Astrocyte of the hippocampus (primary cell): ENCODE measurements at places on chromosomes 12 and 14.

DNA sequence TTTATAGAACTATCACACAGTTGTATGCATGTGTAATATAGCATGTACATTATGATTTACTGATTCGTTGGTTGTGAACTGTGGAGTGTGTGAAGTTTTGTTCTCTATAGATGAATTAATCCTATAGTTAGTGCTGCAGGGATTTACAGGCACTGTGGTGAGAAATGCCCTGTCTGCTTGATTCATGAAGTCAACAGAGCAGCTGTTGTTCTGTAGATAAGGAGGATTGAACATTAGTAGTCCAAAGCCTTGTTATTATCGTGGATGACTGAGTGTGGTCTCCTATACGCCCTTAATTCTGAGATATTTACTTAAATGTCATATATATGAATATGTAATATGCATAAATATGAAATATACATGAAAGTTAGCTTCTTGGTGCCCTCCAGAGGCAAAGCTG lies 98.3 kb downstream of the DNAH10 start:
- DNase-seq, result no peak

- DNase-seq, result no peak
Measured at GRCh38 chr14:100883789-100884101, 19.8 kb downstream of the RTL1 start.

GRCh38 chr12:13084898-13085640 lies 18.4 kb downstream of the GSG1 start:
- DNase-seq, result no peak

DNA sequence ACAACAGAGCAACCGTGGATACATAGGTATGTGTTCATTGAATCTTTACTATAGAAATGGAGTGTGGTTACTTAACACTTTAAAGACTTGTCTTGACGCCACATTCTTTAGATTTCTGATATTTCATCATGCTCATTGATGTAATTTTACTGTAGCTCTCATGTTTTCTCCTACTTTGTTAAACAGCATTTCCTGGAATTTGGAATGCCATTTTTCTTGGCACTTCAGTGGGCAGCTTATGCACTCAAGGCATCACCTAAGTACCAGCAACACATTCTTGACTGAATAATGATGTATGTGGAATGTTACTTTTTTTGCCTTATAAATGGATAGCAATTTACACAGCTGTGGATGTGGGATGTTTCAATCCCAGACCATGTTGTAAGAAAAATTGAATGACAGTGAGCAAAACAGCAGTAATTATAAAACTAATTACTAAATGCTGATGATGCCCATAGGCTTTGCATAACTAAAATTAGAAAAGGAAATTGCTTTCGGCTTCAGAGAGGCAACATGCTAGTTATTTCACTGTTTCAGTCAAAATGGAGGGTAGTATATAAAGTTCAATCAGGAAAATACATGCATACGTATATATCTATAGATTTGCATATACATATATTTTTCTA lies 298.5 kb downstream of the NPAS3 start:
- DNase-seq, result peak; percentile 80

DNA sequence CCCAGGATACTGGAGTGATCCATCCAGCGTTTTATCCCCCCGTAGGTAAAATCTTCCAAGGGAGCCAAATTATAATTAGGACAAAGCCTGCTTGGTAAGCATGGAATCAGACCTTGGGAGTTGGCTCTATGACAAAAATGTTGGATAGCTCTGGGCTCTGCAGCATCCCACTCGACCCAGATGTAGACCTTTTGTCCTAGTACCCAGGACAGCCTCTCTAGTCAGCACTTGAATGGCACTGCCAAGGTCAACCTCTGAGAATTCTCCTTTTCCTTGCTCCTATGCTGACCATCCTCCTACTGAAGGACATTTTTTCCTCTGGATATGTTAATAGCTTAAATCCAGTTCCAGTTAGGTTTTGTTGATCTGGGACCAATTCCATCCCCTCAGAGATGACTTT lies 104.7 kb upstream of the SLC35F4 start:
- DNase-seq, result no peak

DNA sequence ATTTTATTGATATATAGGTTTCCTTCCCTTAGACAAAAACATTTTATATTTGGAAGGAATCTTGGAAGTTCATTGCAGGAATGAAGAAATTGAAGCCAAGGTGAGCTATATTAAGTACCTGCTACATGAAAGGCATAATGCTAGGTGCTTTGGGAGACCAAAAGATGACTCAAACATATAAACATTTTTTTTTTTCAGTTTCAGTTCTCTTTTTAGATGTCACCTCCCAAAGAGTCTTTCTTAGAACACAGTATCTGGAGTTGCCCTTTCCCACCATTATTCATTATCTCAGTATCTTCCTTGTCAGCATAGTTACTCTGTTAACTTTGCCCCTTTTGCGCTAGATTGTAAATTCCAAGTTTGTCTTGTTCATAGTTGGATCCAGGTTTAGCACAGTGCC lies 1.1 kb downstream of the LIN52 start:
- no peak for DNase-seq

DNA sequence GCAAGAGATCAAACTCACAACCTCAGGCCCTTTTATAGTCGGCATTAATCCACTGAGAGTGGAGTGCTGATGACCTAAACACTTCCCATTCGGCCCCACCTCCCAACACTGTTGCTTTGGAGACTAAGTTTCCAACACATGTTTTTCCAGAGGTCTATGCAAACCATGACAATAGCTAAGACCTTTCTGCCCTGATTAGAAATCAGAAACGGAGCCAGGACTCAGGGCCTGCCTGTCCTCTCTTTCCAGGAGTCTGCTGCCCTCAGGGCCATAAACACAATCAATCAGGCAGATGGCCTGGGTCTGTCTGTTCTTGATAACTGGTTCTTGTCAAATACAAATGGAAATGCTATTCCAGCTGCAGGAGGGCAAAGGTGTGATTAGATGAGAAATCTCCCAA lies 97.2 kb upstream of the PSMC1 start:
- DNase-seq, result no peak

DNA sequence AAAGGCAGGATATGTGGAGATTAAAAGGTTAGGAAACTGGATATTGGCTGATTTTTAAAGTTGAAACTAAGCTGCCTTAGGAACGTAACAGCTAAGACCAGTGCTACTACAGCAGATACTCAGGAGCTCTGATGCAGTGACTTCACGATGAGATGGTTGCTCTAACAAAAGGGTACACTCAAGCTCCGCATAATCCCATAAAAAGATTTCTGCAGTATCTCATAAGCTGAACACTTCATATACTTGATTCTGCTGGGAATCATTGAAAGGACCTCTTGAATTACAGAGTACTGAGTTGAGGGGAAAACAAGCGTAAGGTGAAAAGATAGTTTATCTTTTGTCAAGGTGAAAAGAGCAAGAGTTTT lies 3.7 kb downstream of the RNF10 start:
- DNase-seq, result peak; percentile 20

DNA sequence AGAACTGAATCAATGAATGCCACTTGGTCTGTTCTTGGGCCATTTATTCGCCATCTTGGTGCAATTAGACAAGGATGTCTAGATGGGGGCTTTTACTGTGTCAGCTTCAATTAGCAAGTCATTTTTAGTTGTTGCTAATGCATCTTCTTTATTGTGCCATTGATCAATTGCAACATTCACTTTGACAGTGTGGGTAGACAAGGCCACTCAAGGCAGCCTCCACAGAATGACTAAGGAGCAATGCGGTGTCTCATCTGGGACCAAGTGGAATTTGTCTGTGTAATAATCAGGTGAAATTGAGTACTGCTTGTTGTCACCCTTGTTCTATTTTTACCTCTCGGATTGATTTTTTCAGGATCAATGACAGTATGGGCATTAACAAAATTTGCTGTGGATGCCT lies 275.9 kb downstream of the CACNA1C start:
- no peak for DNase-seq

GRCh38 chr12:80794551-80794950 lies 77.8 kb downstream of the MYF5 start:
- DNase-seq, result no peak

DNA sequence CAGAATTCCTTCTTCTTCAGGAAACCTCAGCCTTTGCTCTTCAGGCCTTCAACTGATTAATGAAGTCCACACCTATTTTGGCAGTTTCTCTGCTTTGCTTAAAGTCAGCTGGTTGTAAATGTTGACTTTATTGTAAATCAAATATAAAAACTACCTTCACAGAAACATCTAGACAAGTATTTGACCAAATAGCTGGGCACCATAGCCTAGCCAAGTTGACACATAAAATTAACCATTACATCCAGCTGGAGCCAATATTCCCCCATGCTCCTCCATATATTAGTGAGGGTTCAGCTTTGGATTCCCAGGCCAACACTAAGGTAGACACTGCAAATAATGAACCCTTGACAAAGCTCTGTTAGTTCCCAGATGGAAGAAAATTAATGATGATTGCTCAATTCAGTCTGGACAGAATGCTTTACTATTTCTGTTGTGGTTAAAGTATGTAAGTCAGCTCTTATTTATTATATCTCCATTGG lies 125.5 kb downstream of the ZFP36L1 start:
- no peak for DNase-seq

DNA sequence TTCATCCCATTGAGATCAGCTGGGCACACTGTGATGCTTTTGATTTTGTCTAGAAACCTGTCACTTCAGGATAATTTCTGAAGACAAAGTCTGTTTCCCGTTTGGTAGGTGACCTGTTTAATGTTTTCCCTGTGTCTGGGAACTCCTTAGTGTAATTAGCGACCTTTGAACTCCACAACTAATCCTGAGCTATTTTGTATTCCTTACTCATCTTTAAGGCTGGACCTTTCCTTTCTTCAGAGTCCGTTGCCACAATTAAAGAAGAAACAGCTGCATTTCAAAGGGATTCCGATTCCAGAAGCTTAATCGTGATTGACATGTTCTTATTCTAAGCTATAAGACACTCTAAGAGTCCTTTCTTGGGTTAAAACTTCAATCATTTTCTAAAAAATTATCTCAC lies 22.0 kb downstream of the AP5M1 start:
- no peak for DNase-seq
